Stimulated activated CD4-positive, alpha-beta T cell treated with anti-CD3 and anti-CD28 coated beads, Interleukin-1b, Interleukin-23, amount 100 ng/mL, for 1 hour (primary cell): ENCODE measurements at places on chromosomes 6 and 20.

GRCh38 chr6:139367810-139368351 is 6.6 kb downstream of the CITED2 start:
- no peak for DNase-seq

- DNase-seq = no peak
Observed at GRCh38 chr20:57459897-57460296, 65.0 kb downstream of the CTCFL start.

DNA sequence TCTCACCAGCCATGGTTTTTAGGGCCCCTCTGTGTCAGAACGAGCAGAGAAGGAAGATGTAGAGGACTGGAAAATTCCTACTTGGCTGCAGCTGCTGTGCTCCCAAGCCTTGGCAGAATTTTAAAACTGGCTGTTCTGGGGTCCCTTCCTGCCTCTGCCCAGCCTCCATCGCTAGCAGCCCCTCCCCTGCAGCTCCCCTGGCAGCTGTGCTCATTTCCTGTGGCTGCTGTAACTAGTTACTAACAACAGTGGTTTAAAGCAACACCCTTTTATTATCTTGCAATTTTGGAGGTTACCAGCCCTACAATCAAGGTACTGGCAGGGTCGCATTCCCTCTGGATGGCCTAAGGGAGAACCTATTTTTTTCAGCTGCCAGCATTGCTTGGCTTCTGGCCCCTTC is 3.7 kb upstream of the CST11 start:
- DNase-seq = no peak

DNA sequence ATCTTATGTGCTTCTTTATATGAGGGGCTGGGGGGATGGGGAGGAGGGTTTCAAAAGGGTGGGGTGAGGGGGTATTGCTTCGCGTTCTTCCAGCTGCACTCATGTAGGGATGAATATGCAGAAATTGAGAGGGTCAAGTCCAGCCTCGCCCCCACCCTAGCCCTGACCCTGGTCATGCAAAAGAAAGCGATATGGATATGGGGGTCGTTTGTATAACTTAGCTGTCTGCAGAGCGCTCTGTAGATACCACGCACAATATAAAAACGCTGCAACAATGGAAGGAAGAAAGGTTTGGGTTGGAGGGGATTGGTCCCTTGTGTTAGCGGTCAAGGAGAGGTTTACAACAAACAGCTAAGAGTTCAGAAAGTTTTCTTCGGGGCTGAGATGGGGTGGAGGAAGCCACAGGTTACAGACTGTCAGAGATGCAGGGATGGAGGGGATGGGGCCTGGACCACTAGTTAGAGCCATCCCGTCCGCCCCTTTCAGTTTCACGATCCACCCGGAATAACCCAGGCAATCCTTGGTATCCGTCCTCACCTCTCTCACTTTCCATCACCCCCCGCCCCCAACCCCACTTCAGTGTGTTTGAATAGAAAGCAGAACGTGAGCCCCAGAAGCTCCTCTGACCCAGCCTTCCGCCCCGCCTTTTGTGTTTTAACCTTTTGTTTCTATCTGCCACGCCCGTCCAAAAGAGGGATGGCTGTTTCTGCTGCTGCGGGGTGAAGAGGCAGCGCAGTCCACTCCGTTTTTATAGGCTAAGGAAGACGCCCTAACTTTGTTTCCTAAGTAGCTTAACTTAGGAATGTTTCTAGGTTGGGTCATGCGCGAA is 73.5 kb downstream of the SOX4 start:
- no peak for DNase-seq

DNA sequence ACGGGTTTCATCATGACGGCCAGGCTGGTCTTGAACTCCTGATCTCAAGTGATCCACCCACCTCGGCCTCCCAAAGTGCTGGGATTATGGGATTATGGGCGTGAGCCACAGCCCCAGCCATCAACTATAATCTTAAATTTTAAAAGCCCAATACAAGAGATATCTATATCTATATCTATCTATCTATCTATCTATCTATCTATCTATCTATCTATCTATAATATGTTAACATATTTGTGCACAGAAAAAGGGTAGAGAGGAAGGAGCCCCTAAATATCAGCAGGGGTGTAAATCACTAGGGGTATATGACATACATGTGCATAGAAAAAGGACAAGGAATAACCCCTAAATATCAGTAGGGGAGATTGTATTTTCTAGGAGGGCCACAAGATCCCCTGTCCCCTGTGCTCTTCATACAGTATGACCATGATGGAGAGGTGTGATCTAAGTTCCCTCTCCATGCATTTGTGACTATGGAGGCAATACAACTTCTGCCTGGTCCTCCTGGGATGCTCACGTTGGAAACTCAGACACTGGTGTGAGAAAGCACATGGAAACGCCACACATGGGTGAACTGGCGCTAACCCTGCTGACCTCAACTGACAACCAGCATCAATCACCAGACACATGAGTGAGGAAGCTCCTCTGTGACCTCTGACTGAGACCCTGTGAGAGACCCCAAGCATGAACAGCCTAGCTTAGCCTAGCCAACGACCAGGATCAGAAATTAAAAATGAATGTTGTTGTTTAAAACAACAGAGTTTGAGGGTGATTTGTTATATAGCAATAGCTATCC is 1.2 kb upstream of the SPATS1 start:
- no peak for DNase-seq

GRCh38 chr6:70231311-70231710 is 71.6 kb downstream of the COL9A1 start:
- DNase-seq = no peak

DNA sequence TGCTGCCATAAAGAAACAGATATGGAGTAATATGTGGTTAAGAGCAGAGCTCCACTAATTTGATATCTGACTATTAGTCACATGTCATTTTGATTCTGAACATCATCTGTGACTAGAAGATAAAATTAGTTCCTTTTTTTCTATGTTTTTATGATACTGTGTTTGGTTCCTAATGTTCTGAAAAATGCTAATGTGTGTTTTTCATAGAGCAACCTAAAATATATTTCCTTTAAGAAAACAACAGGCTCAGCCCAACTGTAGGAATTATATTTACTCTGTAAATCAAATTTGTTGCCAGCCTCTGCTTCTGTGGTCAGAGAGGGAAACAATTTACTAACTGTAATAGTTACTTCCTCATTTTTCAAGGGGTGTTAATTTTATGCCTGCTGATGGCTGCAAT is 33.3 kb upstream of the TXLNB start:
- DNase-seq = no peak

DNA sequence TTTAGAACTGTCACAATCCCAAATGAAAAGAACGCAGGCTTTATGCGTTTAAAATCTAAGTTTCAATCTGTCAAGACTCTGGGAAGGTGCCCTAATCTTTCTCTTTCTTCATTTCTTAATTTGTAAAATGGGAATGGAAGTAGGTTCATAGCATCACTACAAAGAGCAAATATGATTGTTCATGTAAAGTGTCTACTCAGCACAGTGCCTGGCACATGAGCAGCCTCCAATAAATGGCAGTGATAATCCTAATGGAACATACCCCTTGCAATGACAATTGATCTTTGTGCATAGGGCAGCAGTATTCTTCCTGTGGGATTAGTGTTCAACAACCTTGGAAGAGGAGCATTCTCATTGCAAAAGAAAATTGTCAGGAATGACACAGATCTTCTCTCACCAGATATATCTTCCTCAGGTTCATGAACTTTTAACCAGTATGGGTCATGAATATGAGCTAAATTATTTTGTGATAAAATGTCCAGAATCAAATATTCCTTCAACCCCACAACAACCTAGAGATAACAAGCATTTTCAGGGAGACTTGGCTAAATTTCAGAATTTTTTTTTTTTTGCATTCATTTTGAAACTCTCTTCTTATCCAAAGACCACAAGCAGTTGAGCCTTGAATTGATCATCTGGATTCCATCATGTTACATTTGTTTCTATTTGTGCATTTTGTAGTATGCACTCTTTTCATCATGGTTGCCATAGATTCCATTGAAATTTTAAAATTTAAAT is 149.1 kb downstream of the TBX18 start:
- DNase-seq = no peak

GRCh38 chr6:166583230-166583965 is 3.1 kb downstream of the RAMACL start:
- no peak for DNase-seq

DNA sequence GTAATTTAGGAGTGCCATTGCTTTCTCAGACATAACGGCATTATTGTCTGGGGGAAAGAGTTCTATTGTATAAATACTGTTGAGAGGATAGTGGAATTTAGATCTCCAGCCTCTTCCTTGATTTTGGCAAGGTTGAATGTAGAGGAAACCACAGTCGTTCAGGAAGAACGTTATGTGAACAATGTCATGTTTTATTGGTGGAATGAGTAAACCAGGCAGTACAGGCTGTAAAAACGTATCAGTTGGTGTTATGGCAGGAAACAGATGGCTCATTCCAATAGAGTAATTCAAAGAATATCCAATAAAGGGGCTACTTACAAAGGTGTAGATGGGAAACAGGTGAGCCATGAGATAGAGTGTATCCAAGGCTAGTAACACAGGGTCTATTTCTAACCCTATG is 123.6 kb upstream of the SLC35B3 start:
- no peak for DNase-seq

DNA sequence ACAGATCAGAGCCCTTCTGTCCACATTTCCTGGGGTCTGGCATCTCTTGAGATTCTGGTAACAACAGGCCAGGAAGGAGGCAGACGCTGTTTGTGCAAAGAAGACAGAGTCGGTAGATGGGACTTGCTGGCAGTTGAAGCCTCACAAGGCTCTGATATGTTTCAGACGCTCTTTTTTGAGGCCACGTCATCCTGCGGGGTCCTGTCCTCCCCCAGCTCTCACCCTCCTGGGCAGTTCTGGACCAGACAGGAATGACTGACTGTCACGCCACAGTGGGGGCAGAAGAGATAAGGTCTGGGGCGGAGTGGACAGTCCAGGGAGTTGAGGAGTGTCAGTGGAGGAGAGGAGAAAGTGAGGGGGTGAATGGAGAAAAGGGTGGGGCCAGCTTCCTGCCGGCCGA is 87.1 kb upstream of the SULF2 start:
- DNase-seq = no peak

DNA sequence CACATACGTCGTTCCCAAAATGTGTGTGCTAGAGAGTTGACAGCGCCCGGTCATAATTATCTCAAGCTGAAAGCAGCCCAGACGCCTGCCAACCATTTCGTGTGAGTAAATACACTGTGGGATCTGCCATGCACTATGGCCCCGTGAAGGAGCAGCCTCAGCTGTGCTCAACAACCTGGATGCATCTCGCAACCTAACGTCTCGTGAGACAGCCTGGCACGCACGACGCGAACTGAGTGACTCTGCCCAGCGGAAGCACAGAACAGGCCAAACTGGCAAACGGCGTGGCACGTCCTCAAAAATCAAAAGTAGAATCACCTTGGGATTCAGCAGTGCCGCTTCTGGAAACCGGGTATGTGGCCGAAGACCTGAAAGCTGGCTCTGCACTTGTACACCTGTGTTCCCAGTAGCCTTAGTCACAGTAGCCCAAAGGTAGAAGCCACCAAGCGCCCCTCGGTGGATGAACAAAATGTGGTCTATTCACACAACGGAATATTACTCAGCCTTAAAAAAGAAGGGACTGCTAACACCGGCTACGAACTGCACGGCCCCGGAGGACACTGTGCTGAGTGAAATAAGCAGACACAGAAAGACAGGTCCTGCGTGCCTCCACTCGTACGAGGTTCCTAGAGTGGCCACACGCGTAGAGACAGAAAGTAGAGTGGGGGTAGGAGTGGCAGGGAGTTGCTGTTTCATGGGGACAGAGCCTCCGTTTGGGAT is 27.2 kb upstream of the SLCO4A1 start:
- no peak for DNase-seq
